ENCODE measurements at places on chromosomes 13 and 19.

GRCh38 chr13:69796256-69796655 is 311.4 kb upstream of the ATXN8OS start:
- no peak for DNase-seq

- DNase-seq = no peak
Observed at GRCh38 chr13:89688918-89689317, 1658.6 kb upstream of the MIR17HG start.

GRCh38 chr19:6712692-6713670 is 7.5 kb downstream of the C3 start:
- no peak for DNase-seq

DNA sequence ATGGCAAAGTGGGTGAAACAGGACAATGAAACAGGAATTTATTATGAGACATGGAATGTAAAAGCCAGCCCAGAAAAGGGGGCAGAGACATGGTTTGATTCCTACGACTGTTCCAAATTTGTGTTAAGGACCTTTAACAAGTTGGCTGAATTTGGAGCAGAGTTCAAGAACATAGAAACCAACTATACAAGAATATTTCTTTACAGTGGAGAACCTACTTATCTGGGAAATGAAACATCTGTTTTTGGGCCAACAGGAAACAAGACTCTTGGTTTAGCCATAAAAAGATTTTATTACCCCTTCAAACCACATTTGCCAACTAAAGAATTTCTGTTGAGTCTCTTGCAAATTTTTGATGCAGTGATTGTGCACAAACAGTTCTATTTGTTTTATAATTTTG is 8.6 kb downstream of the CLN5 start:
- no peak for DNase-seq

DNA sequence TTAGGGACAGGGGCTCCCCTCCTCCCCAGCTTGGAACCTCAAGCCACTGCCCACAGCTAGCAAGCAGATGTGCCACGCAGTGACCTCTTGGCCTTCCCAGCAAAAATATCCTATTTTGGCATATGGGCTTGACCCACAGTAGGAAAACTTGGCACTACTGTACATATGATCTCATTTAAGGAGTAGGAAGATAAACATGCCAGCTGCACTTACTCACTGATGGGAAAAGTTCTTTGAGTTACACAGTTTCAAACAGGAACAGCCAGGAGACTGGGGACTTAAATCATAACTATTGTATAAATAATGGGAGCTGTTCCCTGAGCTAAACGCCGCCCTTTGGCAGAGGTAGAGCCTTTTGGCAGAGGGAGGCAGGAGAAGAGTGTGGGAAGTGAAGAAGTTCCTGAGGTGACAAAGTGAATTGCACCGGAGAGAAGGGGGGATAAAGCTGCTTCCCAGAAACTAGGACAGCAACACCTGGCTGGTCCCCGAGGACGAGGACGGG is 6.1 kb downstream of the SACS start:
- DNase-seq = no peak

- DNase-seq = no peak
Observed at GRCh38 chr13:31037874-31038500, 105.5 kb downstream of the TEX26 start.

DNA sequence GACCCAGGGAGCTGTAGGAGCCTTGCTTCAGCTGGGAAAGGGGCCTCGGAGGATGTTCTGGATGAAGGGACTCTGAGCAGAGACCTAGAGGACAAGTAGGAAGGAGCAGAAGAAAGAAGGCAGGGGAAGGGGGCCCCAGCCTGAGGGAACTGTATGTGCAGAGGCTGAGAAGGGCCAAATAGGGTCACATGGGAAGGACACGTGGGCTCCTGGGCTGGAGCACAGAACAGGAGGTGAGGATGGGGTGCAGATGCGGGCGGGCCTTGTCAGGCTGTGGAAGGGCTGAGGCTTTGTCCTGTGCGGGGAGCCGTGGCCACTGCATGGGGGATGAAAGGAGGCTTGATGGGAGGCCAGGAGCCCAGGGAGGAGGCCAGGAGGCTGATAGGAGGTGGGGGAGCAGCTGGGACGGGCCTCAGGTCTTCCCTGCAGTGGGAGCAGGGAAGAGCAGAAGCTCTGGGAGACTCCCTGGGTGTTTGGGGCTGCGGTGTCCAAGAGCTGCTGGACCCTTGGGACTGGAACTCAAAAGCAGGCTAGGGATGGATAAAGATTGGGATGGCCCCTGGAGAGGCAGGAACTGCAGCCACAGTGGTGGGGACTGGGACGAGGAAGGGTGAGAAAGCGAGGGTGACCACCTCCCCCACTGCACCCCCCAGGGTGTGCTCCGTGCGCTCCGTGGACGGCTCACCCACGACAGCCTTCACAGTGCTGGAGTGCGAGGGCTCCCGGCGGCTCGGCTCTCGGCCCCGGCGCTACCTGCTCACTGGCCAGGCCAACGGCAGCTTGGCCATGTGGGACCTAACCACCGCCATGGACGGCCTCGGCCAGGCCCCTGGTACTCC is 11.4 kb upstream of the LTBP4 start:
- no peak for DNase-seq

- no peak for DNase-seq
Observed at GRCh38 chr13:111518161-111518792, 197.8 kb downstream of the TEX29 start.

DNA sequence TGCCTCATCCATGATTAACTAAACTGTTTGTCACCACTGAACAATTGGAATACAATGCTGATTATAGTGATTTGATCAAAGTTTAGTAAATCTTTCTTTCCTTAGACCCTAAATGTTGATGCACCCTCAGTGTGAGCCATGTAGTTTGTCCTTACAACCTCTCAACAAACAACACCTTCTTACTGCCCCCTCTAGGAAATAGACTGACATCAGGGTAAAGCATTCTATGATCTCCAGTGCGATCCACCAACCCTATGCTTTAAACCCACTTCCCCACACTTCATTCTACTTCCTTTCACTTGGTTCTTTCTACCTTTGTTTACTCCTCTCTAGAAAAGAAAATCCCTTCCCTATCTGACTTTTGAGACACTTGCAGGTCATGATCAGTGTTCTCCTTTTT is 1842.5 kb upstream of the PRR20A start:
- no peak for DNase-seq

DNA sequence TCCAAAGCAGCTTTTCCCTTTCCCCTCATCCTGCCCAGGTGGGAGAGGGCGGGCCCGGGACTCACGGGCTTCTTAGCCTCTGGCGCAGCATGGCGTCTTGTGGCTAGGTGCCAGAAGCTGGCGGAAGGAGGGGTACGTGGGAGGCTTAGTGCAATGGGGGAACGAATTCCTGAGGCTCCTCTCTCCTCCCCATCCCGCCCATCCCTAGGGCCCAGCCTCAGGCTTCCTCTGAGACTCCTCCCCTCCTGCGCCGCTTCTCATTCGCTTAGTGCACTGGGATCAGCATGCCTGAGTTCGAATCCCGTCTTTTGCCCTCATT is 297.8 kb downstream of the ZNF536 start:
- DNase-seq = no peak

DNA sequence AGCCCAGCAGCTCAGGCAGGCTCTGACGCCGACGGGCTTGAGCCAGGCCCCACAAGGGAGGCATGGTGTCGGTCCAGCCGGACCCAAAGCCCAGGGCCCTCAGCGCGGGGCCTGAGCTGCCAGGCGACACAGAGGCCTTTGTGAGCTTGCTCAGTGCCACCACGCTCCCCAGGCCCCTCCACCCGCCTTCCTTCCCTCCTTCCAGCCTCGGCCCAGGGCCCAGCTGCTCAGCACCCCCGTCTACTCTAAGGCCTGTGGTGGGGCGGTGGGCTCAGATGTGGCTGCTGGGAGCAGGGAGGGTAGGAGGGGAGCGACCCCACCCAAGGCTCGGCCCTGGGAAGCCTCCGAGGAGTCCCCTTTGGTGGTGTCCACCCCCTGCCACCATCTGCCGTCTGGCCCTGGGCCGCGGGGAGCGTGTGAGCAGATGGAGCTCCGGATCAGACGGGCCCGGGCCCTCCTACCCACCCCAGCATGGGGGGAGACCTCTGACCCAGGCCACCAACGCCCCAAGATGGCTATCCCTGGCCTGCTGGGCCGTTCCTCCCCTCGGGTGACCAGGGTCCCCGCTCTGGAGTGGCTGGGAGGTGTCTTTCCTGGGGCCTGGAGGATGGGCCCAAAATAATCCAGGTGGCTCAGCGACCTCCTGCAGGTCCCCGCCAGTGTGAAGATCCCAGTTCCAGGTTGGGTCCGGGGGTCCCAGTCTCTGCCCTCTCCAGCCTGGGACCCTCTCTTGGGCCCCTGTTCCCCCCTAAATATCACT is 7.8 kb downstream of the ZBTB7A start:
- DNase-seq = no peak

- DNase-seq = no peak
Observed at GRCh38 chr13:24748061-24748400, 15.9 kb upstream of the RNF17 start.

GRCh38 chr19:39082745-39083598 is 1.2 kb upstream of the ACP7 start:
- DNase-seq = no peak

- DNase-seq = no peak
Observed at GRCh38 chr13:59710416-59710815, 453.3 kb downstream of the DIAPH3 start.

DNA sequence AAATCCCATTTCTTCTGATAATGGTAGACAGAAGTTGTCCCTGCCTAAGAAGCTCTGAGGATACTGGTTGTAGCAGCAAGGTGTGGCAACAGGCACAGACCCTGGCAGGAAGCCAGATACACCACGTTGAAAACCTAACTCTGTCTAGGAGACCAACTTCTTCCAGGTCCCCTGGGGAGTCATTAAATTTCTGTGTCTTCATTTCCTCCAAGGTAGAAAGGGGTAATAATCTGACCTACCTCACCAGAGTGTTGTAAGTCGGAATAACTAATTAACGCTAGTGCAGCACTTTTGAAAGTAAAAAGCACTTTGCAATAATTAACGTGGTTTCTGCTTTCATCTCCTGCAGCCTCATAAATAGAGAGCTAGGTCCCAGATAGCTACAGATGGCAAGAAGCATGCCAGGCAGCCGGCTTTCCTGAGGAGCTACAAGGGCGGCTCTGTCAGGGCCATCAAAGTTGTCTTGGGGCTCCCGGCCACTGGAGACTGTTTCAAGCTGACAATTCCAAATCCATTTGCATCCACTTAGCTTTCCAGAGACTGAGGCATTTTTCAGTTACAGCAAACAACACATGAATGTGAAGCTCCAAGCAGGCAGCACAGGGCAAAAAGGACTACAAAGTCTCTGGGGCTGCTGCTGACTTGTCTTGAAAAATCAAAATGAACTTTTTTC is 176.2 kb downstream of the FOXO1 start:
- DNase-seq = no peak

DNA sequence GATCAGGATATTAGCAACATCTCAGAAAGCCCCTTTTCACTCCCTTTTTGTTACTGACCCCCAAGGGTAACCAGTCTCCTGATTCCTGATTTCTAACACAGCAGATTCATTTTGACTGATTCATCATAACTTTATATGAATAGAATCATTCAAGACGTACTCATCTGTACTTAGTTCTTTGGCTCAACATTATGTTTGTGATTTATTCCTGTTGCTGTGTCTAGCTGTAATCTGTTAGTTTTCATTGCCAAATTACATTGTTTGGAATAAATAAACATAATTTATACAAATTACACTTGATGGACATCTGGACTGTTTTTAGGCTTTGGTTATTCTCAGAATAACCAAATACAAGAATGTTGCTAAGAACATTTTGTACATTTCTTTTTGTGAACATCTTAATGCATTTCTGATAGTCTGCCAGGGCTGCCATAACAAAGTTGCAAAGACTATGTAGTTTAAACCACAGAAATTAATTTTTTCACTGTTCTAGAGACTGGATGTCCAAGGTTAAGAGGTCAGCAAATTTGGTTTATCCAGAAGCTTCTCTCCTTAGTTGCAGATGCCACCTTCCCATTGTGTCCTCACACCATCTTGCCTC is 62.8 kb upstream of the EDNRB start:
- DNase-seq = no peak

DNA sequence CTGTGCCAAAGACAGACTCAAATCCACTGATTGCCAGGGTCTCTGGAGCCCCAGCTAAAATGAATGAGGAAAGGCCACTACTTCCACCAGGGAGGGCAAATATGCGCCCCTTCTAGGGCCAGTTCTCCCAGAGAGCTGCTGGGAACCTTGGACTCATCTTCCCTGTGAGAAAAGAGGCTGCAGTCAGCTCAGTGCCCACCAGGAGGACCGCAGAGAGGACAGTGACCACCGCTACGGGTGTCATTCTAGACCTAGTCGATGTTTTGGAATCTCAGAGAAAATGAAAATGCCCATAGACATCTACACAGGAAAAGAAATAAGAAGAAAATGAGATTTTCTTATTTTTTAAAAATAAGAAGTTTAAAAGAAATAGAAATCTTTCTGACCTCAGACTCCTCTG is 235.1 kb downstream of the UQCRFS1 start:
- DNase-seq = no peak

- no peak for DNase-seq
Observed at GRCh38 chr19:15498156-15498858, 10.0 kb upstream of the CYP4F22 start.

- no peak for DNase-seq
Observed at GRCh38 chr13:51818276-51818675, 14.3 kb upstream of the DHRS12 start.

DNA sequence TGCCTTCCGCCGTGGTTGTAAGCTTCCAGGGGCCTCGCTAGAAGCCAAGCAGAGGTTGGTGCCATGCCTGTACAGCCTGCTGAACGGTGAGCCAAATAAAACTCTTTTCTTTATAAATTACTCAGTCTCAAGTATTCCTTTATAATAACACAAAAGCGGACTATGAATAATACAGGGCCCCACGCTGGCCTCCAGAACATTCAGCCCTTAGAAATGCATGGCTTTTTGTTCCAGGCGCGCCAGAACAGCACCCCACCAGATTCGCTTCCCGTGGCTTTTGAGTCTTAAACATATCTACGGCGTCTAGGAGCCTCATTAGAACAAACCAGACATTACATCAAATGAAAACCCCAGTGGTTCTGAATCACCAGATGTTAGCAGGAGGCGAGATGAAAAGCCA is 75.1 kb downstream of the SLC15A1 start:
- no peak for DNase-seq

DNA sequence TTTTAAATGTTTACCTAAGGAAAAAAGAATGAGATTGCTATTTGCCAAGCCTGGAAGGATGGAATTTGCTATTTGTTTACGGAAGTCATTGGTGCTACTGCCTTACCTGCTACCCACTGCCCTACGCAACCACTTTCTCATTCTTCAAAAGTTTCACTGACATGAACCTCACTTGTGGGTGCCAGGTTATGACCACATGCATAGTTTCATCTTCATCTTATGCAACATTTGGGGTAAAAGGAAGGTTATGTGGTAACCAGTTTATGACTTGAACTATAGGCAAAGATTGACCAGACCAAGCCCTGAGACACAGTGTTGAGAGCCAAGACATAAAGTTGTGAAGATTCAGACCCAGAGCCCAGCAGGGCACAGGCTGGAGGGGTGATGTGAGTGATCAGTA is 142.5 kb downstream of the LACC1 start:
- DNase-seq = no peak

GRCh38 chr13:80865329-80865728 is 524.4 kb upstream of the SPRY2 start:
- DNase-seq = no peak

All from activated gamma-delta T cell (primary cell).